ENCODE measurements at places on chromosomes 4 and X.
A peak's percentile ranks its signal among the peaks of the same experiment; 100 is the strongest.

GRCh38 chrX:65581661-65582339 is 47.2 kb upstream of the LAS1L start:
- DNase-seq, result peak; percentile 11

DNA sequence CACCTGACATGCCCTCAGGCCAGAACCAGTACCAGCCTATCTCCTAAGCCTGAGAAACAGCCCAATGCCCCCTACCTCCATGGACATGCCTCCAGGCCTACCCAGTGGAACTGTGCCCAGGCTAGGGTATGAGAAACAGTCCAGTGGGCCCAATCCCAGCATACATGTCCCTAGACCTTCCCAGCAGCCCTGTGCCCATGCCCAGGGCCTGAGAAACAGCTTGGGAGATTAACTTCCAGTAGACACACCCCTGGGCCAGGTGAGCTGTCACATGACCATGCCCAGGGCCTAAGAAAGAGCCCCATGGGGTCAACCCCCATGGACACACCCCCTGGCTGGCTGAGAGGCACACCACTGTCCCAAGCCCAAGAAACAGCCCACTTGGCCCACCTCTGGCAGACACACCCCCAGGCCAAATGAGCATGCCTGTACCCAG is 78.8 kb downstream of the CBR4 start:
- no peak for DNase-seq

- DNase-seq, result no peak
Measured at GRCh38 chr4:143407474-143407873, 70.8 kb downstream of the GAB1 start.

DNA sequence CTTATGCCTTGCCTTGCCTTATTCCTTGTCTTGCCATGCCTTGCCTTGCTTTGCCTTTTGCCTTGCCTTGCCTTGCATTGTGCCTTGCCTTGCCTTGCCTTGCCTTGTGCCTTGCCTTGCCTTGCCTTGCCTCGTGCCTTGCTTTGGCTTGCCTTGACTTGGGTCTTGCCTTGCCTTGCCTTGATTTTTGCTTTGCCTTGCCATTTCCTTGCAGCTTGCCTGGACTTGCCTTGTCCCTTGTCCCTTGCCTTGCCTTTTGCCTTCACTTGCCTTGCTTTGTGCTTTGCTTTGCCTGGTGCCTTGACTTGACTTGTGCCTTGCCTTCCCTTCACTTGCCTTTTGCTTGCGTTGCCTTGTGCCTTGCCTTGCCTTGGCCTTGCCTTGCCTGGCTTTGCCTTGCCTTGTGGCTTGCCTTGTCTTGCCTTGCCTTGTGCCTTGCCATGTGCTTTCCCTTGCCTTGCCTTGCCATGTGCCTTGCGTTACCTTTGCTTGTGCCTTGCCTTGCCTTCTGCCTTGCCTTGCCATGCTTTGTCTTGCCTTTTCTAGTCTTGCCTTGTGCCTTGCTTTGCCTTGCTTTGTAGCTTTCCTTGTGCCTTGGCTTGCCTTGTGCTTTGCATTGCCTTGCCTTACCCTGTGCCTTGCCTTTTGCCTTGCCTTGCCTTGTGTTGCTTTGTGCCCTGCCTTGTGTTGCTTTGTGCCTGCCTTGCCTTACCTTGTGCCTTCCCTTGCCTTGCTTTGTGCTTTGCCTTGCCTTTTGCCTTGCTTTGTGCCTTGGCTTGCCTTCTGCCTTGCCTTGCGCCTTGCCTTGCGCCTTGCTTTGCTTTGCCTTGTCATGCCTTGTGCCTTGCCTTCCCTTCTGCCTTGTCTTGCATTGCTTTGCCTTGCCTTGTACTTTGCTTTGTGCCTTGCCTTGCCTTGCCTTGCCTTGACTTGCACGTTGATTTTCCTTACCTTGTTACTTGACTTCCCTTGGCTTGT is 92.8 kb downstream of the TAB3 start:
- DNase-seq, result no peak

- DNase-seq, result peak; percentile 4
Measured at GRCh38 chr4:15963001-15963451, at the start of gene FGFBP2. TSS of gene FGFBP2 (minus strand) at chr4:15963175. CDS start at chr4:15963129, 46 bp downstream.
